ENCODE measurements at places on chromosomes 6 and 20.
A peak's percentile ranks its signal among the peaks of the same experiment; 100 is the strongest.

DNA sequence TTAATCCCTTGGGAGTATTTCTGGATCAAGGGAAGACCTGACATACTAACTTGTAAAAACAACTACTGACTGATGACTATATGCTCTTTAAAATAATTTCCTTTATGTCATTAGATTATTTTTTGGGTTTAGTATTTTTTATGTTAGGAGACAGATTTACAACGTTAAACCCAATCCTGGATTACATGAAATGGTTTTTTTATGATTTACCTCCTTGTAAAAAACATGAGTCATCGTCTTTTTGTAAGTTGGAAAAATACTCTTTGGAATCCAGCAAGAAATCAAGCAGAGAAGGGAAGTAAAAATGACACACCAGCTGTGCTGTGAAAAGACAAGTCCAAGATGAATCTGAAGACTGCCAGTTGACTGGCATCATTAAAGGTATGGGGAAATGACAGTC, 6.7 kb downstream of the STK4 start:
- DNase-seq = no peak

DNA sequence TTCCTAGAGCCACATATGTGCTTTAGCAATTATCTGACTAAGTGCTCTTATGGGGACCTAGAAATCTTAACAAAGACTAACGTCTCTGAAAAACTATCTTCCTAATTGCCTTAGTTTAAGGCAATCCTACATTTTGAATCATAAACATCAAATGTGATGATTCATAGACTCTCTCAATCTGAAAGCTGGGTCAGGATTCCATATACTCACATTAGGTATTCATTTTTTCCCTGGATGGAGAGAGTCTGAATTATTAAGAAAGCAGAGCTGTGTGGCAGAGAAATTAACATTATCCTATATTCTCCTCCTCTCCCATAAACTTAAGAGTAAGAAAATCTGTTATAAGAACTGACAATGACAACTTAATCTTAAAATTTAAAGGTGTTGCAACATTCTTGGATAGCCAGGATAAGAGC, 1.6 kb upstream of the PRL start:
- DNase-seq = no peak

- peak; percentile 40 for DNase-seq
Observed at GRCh38 chr20:9021216-9021615, 47.7 kb upstream of the PLCB4 start.

GRCh38 chr6:111652156-111652555, 46.5 kb upstream of the TRAF3IP2 start:
- no peak for DNase-seq

DNA sequence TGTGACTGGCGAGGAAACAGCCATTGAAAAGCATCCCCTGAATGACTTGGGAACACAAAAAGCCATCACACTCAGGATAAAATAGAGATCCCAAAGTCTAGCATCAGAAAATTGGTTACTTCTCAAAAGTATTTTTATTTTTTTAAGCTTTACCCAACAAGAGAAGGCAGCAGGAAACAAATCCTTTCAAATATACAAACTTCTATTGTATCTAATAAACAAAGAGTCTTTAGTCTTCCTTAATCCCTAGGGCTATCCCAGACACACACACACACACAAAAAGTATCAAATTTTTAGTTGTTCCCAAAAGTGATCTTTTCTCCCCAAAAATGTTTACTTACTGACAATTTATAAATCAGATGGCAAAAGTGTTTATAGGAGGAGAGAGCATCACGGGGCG, 33.2 kb upstream of the MARCKS start:
- DNase-seq = no peak

- no peak for DNase-seq
Observed at GRCh38 chr20:16785226-16785625, 37.1 kb downstream of the OTOR start.

DNA sequence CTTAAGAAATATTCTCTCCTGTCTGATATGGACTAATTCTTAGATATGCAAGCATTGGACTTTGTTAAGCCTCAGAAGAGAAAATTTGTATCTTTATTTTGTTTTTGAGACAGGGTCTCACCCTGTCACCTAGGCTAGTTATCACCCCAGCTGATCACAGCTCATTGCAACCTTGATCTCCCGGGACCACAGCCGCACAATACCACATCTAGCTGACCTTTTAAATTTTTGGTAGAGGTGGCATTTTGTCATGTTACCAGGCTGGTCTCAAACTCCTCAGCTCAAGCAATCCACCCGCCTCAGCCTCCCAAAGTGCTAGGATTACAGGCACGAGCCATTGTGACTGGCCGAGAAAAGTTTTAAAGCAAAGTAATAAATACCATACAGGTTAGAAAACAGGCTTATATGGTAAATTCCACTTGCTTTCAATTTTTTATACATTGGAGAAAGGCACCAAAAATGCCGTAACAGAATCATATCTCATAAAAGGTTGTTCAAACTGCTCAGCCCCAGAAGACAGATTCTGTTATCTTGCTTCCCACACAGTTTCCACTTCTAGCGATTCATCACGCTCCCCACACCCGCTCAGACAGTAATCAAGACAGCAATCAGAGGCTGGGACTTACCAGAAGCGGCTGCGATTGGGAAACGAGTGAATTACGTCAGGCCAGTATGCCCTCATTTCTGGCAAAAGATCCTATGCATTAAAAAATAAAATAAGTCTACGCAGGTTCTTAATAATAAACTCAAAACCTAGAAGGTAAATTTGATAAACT, 13.8 kb downstream of the RNASET2 start:
- no peak for DNase-seq

DNA sequence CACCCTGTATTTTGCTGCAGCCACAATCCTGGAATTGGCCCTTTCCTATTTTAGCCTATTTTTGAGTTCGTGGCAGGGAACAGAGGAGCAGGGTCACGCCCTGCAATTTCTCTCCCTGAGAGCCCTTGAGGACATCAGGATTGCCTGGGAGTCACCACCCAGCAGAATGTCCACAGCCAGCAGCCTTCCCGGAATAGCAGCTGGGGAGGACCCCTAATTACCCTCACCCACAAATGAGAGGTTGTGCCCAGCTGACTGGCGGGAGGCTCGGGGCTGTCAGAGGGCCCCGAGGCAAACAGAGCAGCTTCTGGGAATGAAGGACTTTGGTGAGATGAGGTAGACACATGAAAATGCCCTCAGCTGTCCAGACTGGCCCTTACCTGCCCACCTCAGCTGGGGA, 165.1 kb downstream of the PREX1 start:
- DNase-seq = no peak

DNA sequence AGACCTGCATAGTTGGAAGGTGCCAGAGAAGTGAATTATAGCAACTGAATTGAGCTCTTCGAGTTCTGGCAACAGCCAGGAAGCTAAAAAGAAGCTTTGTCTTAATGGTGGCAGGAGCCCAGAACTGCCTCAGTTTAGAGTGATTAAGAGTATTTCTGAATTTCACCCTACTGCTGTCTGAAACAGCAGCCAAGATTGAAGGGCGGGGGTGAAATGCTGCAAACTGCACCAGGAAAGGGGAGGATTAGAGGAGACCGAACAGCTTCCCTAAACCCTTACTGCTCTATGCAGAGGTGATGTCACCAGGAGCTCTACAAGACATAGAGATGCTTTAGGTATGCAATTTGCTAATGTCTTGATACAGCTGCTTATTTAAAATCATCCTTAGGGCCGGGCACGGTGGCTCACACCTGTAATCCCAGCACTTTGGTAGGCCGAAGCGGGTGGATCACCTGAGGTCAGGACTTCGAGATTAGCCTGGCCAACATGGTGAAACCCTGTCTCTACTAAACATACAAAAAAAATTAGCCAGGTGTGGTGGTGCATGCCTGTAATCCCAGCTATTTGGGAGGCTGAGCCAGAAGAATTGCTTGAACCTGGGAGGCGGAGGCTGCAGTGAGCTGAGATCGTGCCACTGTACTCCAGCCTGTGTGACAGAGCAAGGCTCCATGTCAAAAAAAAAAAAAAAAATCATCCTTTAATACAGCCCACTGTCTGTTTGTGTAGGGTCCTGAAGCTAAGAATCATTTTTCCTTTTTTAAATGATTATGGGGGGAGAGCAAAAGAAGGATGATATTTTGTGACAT, 91.7 kb upstream of the IYD start:
- DNase-seq = no peak

DNA sequence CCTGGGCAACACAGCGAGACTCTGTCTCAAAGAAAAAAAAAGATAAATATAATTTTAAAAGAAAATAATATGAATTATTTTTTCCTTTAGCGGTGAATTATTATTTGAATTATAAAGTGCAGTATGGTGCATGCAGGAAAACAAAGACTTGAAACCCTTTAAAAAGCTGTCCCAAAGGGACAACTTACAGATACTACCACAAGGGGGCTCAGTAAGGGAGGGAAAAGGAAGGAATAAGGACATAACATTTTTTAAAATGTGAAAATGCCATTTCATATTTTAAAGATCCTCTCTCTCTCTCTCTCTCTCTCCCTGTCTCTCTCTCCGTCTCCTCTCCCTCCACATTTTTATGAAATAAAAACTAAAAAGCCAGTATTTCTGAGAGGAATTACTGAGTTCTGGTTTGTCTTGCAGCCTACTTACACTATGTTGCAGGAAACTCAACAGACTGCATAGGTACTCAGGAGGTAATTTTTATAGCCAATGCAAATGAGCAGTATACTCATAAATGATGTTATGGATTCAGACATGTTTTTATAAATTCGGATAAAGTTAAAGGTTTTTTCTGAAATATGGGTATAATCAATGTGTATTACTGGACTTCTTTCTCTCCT, 455.0 kb upstream of the GJE1 start:
- DNase-seq = peak; percentile 29

DNA sequence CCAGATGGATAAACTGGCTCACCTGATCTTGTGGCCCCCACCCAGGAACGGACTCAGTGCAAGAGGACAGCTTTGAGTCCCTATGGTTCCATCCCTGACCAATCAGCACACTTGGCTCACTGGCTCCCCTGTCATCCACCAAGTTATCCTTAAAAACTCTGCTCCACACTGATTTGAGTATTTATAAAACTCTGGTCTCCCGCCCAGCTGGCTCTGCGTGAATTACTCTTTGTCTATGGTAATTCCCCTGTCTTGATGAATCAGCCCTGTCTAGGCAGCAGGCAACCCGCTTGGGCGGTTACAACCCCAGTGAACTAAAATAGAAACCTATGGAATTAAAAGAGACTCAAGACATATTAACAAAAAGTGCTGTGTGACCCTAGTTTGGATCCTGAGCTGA, 38.1 kb upstream of the CD83 start:
- no peak for DNase-seq

DNA sequence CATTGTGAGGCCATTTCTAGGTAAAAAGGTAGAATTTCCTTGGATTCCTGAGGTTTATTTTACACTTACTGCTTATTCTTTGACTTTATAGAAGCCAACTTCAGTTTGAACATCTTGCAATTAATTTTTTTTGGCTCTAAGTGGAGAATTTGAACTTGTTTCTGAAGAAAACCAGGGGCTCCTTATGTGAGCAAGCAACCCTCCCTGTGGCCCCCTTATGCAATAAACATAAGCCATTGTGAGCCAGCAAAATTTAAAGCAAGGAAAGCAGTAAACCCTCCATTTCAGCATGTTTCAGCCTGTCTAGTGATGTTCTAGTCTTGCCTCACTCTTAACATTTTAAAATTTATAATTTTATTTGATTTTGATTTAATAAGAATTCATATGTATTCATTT, 5.6 kb downstream of the HLA-F start:
- DNase-seq = no peak

DNA sequence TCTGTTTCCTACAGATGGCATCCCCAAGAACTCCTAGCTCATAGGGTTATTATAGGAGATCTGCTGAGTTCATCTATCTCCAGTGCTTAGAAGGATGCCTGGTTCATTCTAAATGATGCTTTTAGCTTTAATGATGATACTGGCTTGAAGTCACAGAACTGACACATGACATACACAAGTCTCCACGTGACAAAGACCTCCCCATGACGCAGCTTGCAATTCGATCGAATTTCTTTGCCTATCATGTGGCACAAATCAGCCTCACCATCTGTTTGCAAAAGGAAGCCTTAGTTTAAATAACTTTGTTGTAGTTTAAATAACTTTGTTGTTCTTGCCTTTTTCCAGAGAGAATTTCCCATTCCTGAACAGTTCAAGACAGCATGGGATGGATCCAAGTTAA, 44.1 kb upstream of the FAM8A1 start:
- no peak for DNase-seq

GRCh38 chr20:34365765-34366213, 2.7 kb downstream of the ITCH start:
- no peak for DNase-seq

- no peak for DNase-seq
Observed at GRCh38 chr6:96450082-96450769, 71.4 kb upstream of the UFL1 start.

DNA sequence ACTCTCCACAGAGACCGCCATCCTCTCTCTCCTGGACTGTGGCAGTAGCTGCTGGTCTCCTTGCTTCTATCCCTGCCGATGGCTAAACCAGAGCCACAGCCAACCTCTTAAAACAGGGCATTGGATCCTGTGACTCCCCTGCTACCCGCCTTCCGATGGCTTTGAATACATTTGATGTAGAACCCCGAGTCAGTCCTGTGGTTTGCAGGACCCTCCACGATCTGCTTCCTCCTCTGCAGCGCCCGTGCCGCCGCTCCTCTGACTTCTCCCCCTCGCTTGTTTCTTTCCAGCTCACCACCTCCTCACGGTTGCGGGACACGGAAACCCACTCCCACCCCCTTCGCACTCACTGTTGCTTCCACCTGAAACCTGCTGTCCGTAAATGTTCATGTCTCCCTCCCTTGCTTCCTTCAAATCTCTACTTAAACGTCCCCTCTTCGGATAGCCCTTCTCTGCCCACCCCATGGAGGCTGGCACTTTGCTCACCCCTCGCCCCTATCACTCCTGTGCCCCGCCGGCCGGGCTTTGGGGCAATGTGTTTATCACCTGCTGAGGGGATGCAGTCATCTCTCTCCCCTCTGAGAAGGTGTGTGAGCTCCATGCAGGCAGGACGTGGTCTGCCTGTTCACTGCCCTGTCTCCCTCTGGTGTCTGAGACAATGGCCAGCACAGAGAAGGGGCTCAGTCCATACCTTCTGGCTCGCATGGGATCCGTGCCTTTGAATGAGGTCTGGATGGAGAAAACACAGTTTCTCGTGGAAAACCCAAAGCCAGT, 67.8 kb downstream of the GFOD1 start:
- DNase-seq = no peak

GRCh38 chr6:35362200-35362599, 19.8 kb downstream of the PPARD start:
- DNase-seq = no peak

- DNase-seq = no peak
Observed at GRCh38 chr20:52923123-52923937, 48.8 kb upstream of the TSHZ2 start.

All from NCI-H1417 (cell line).